ENCODE measurements at places on chromosomes 4 and X.
A peak's percentile ranks its signal among the peaks of the same experiment; 100 is the strongest.

DNA sequence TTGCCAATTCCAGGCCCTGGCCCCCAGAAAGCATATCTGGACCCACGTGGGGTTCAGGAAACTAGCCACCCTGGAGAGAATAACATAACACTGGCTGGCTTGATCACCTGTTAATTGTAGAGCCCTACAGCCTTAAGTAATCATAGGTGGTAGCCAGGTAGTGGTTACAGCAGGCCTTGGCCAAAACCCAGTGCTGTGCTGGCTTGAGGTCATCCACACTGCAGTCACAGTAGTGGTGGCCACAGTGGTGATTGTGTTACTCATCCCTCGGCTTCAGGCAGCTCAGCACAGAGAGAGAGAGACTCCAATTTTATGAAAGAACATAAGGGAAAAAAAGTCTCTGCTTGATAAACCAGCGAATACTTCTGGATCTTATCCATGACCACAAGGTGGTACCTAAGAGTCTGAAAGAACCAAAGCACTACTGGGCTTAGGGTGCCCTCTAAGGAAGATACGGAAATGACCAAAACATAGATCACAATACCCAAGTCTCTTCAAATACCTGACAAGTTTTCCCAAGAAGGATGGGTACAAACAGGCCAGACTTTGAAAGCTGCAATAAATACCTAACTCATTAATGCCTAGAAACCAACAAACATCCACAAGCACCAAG, 46.6 kb upstream of the CDX4 start:
- no peak for DNase-seq

DNA sequence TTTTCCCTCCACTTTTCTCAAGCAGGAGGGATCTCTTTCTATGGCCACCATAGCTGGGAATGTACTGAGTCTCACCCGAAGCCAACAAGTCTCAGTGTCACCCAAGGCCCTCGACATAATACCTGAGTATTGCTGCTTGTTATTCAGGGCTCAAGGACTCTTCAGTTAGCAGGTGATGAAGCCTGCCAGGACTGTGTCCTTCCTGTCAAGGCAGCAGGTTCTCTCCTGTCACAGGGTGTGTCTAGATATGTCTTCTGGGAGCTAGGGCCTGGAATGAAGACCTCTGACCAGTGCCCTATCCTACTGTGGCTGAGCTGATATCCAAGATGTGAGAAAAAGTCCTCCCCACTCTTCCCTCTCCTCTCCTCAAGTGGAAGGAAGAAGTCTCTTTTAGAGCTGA, 391.0 kb upstream of the DIPK2B start:
- no peak for DNase-seq

GRCh38 chr4:19596342-19596741, 655.4 kb upstream of the SLIT2 start:
- no peak for DNase-seq

DNA sequence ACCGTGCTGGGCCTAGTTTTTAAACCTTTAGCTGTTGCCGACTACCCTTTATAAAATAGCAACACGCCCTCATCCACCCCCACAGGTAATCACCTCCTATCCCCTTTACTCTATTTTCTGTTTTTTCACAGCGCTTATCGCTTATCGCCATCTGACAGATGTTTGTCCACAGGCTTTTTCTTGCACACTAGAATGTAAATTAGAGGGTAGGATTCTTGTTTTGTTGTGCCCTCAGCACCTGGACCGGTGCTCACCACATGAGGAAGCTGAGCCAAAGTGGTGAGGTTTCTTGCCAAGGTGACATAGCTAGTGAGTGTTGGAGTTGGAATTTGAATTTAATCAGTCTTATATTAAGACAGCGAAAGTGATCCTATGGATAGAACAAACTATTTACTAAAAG, 2.9 kb upstream of the RBBP7 start:
- DNase-seq: no peak

DNA sequence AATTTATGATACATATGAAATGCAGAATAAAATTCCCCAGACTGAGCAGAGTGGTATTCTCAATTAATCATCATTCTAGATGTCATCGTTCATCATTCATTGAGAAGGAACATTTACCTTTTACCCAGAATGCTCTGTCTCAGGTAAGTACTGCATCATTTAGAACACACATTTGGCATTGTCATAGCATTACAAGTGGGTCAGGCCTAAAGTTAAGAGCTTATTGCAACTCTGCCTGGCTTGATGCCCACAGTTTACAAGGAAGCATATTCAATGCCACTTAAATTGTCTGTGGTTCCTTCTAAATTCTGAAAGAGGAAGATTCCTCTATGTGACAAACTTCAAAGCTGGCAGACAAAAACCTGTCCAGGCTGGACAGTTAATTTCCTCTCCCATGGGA, 87.3 kb downstream of the CAMK2D start:
- no peak for DNase-seq

DNA sequence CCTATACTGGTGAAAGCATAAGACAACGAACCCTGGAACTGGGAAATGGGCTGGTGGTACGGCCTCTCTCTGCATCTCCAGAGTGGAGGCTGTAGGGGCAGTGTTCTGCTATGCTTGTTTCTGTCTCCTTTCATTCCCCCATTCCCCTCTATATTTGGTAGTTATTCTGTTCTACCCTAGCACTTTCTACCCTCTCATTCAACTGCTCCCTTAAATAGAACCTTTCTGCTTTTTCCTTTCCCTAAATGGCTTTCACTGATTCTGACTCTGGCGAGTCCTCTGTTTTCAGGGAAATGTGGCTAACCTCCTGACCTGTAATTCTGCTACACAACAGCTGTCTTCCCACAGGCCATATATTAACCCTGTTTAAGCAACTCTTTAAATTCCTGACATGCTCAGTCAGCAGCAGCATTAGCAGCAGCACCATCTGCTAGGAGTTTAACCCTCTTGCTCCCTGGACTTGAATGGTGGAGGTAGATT, 94.2 kb downstream of the CXCL13 start:
- DNase-seq: no peak

- peak; percentile 8 for DNase-seq
These were observed 21.8 kb upstream of the AREG start for GRCh38 chr4:74423104-74423503.
